ENCODE measurements at places on chromosomes 16 and 17. TPM values are rescaled to one million over a fixed set of nuclear protein-coding genes. Genes with fewer than 3 reads are reported as not detected.

The TBX6 gene
- total RNA-seq = 0.10 TPM

The TPSD1 gene
- total RNA-seq = not detected

The HS3ST4 gene
- not detected for total RNA-seq

The FA2H gene
- total RNA-seq = not detected

The RHBDF1 gene
- 19.9 TPM for total RNA-seq

Data from RPMI7951 (cell line).